Kidney epithelial cell (primary cell): ENCODE measurements at places on chromosomes 6 and 20. TPM values are rescaled to one million over a fixed set of nuclear protein-coding genes. Genes with fewer than 3 reads are reported as not detected.
A peak's percentile ranks its signal among the peaks of the same experiment; 100 is the strongest.

- DNase-seq, result no peak
These were observed 16.8 kb downstream of the IL17F start for GRCh38 chr6:52227495-52227894.

DNA sequence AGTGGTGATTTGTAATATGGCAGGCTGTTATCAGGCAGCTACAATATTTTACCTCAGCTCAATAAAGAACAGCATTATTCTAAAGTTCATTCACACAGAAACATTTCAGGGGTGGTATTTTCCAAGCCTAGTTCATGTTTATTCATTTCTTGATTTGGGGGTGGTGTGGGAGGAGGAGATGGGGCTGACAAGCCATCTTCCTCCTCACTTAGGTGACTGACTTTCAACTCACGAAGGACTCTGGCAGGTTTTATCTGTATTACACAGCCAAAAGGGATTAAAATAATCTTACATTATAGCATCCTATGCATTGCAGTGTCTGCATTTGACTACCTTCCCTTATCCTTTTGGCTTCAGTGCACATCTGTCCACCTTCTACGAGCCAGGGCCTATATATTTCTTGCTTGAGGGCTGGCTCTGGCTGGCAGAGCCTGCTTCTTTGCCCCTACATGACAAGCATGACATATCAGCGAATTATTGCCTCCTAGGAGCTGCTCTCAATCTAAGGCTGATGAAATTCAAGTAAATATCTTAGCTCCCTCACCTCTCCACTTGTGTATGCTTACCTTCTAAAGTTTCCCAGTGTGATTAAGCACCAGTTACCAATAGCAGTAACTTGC, 20.0 kb downstream of the KHDRBS2 start:
- no peak for DNase-seq

STMND1 gene
- total RNA-seq, result 0.07 TPM in 1 of 2 replicates, not detected in the other

SMLR1 gene
- not detected in 2 replicates for total RNA-seq

LST1 gene
- total RNA-seq, result 0.42 TPM in 1 of 2 replicates, not detected in the other

DNA sequence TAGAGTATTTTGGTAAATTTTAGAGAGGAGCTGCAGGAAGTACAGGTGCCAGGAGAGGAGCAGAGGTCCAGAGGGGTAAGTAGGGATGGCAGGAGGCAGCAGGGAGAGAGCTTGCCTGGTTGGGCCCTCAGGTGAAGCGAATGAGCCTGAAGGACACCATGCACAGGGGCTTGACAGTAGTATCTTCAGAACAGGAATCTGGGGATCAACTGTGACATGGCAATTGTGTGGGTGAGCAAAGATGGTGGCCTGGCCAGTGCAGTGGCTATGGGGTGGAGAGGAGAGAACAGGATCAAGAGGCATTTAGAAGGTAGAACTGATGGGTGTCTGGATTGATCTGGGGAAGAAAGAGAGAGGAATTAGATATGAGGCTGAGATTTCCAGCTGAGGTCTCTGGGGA, 68.7 kb upstream of the RNF24 start:
- no peak for DNase-seq

GRCh38 chr6:139407718-139408222, 33.3 kb upstream of the CITED2 start:
- peak; percentile 98 for DNase-seq

DNA sequence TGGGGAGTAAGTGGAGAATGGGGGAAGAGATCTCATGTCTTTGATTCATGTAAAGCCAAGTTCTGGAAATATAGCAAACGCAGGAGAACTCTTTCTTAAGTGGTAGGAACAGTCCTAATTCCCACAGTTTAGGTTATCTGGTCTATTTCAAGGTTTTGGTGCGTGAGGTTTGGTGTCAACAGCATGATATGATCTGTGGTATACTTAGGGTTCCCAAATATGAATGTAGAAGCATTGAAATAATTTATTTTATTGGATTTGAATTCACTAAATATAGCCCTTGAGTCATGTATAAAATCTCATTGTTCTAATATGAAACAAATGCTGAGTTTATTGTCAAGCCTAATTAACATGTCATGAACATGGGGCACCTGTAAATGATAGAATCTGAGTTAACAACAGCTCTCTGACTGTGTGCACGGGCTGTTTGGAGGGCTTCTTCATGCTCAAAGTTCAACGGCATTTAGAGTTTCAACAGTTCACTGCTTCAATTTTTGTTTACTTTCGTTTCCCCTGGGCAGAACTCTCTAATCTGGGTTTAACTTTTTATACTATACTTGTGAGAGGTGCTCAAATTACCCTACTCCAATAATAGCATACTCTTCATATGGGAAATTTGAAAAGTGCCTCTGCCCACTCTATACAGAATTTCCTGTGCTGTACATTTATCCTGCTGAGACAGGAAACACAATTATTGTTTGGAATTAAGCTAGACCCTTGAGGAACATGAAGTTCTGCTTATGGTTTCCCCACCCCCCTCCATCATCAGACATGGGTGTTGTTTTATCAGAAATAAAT, 236.3 kb upstream of the ZNF217 start:
- no peak for DNase-seq

GRCh38 chr6:30443657-30444450, 45.5 kb upstream of the HLA-E start:
- no peak for DNase-seq

DNA sequence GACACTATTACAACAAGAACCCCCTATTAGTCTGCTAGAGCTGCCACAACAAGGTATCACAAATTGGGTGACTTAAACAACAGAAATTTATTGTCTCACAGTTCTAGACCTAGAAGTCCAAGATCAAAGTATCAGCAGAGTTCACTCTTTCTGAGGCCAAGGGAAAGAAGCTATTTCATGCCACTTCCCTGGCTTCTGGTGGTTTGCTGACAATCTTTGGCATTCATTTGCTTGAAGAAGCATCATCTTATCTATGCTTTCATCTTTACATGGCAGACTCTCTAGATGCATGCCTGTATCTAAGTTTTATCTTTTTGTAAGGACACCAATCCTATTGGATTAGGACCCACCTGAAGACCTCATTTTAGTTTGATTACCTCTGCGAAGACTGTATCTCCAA, 296.8 kb upstream of the MARCKS start:
- DNase-seq, result no peak

CCN5 gene
- not detected in 2 replicates for total RNA-seq

DNA sequence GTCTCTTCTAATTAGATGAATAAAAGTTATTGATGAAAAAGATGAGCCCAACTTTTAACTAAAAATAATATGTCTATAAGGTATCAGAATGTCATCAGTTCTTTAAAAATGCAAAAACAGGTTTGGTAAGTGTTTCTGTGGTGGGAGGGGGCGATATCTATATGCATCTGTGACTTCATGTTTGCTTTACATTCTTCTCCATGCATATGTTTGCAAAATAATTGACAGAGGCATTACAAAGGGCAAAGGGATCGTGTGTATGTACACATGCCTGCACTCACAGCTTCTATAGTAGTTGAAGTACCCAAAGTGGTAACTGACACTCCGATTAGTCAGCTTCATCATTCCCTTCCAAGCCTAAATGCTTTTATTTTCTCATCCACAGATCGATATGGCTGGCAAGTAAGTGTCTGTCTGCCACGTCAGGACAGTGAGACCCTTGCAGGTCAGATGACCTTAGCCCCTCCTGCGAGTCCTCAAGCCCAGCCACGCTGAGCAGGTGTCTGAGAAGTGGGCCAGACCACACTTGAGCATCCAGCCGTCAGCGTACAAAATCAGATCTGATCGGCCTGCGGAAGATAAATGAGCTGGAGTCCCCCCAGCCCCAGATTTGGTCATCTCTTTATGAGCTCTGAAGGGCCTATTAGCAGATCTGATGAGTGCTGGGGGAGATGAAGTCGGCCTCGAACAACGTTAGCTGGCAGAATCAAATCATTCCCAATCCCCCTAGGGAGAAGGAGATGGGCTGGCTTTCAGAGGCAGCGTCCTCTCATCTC, 369.1 kb downstream of the MAFB start:
- no peak for DNase-seq

DNA sequence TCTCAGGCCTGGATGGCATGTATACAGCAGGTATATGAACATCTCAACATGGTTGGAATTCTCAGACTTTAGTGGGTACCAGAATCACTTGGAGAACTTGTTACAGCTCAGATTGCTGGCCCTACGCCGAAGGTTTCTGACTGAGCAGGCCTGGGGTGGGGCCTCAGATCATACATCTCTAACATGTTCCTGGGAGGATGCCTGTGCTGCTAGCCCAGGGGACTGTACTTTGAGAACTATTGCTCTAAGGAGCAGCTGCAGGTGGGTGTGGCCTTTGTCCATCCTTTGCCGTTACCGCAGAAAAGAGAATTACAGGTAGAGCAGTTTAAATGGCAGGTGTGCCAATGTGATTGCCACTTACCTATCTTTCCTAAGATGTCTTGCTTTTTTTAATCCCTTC, 310.5 kb upstream of the JAG1 start:
- no peak for DNase-seq

DNA sequence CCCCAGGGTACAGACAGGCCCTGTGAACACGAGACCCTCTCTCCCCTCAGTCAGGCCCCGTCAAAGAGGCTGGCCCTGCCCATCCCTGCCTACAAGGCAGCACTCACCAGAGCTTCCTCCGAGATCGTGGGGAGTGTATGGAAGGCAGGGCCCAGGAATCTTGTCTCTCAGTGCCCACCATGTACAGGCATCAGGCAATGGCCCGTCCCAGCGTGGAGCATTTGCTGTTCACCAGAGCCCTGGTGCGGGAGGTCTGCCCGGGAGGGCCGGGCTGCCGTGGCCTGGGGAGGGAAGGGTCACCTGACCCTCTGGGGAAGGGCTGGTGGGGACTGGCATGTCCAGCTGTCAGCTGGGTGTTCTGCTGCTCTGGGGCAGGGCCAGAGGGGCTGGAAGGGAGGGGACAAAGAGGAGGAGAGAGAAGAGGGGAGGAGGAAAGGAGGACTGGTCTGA, at the start of gene IP6K3:
TSS of gene IP6K3 (minus strand) at position 255 of the 450 bp plus-strand sequence. CDS start 11,429 bp downstream, outside the sequence.
- DNase-seq, result no peak

XKR7 gene
- 0.08 and 0.34 TPM in 2 replicates for total RNA-seq

UTRN gene
- 37.9 and 69.1 TPM in 2 replicates for total RNA-seq

BCAS4 gene
- total RNA-seq, result 24.7 and 28.0 TPM in 2 replicates

PRICKLE4 gene
- total RNA-seq, result not detected in 2 replicates

CCN2 gene
- total RNA-seq, result 172 and 194 TPM in 2 replicates

GRCh38 chr6:110823146-110823545, 7.9 kb upstream of the CDK19 start:
- no peak for DNase-seq

DNA sequence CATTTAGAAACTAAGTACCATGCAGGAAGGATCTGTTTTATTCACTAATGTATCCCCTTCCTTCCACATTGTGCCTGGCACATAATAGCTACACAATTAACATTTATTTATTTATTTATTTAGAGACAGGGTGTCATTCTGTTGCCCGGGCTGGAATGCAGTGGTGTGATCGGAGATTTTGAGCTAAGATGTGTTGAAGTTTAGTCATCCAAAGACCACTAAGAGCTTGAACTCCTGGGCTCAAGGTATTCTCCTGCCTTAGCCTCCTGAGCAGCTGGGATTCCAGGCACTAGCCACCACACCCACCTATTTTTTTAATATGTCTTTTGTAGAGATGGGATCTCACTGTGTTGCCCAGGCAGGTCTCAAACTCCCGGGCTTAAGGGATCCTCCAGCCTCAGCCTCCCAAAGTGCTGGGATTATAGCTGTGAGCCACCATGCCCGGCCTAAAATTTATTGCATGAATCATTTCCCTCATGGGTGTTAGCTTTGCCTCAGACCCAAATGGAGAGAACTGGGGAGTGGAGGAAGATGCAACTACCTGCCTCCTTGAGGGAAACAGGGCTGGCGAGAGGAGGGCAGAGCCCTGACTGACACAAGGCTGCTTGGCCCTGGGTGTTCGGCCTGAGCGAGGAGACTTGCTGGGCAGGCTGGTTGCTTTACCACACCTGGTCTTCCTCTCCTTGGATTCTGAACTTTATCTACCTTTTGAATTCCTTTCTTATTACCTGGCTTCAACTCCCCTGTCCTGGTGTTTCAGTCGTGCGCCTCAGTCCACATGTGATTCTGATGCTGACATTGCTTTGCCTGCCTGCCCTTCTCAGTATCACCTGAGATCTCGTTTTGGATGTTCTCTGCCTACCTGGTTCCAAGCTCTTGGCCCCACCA, 1.7 kb upstream of the DYNLT1 start:
- DNase-seq, result no peak

DNA sequence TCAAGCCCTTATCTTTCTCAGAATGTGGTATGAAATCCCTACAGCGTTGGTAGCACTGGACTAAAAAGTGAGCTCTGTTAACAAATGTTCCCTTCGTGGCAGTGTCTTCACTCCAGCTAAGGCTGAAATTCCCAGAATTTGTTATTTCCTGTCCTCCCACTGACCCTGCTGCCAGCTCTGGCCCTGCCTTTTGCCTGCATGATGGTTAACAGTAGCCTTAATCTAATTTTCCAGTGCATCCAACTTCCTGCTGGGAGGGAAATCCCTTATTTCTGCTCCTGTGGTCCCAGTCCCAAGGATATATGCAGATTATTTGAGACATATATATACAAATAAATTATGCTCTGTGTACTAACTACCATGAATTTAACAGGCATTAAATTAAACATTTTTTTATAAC, 157.2 kb upstream of the CARMIL1 start:
- no peak for DNase-seq

GRCh38 chr6:99602520-99603420, 3.9 kb upstream of the PRDM13 start:
- no peak for DNase-seq

GLP1R gene
- total RNA-seq, result 0.17 TPM in 1 of 2 replicates, not detected in the other

DLK2 gene
- total RNA-seq, result not detected in 2 replicates

GRCh38 chr6:20461576-20461975, 59.9 kb downstream of the E2F3 start:
- DNase-seq, result no peak

THBD gene
- total RNA-seq, result 17.1 and 19.9 TPM in 2 replicates

- no peak for DNase-seq
These were observed 53.7 kb upstream of the MPC1 start for GRCh38 chr6:166436195-166437139.

HLA-DQA2 gene
- not detected in 2 replicates for total RNA-seq

SLC35F1 gene
- 0.34 and 0.38 TPM in 2 replicates for total RNA-seq

- DNase-seq, result no peak
These were observed 16.9 kb upstream of the SLC16A10 start for GRCh38 chr6:111070105-111071005.

DNA sequence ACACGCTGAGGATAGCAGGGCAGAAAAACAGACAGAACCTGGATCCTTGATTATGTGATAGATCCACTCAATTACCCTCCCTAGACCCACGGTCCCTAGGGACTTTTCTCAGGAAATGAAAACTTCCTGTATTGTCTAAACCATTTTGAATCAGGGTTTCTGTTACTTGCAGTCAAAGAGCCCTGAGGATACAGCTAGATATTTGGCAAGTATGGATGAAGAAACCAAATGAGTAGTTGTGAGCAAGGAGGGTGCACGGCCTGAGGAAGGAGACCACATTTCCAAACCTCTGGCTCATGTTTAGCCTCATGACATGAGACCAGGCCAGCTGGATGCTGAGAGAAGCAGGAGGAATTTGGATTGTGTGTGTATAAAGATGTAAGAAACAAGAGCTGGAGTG, 91.6 kb downstream of the MRPL14 start:
- DNase-seq, result no peak

GTSF1L gene
- total RNA-seq, result not detected in 2 replicates

- no peak for DNase-seq
These were observed 10.2 kb downstream of the ELMO2 start for GRCh38 chr20:46396052-46396740.
